Glutamatergic neuron (in vitro differentiated cells): ENCODE measurements at places on chromosomes 7 and 10.
A peak's percentile ranks its signal among the peaks of the same experiment; 100 is the strongest.

DNA sequence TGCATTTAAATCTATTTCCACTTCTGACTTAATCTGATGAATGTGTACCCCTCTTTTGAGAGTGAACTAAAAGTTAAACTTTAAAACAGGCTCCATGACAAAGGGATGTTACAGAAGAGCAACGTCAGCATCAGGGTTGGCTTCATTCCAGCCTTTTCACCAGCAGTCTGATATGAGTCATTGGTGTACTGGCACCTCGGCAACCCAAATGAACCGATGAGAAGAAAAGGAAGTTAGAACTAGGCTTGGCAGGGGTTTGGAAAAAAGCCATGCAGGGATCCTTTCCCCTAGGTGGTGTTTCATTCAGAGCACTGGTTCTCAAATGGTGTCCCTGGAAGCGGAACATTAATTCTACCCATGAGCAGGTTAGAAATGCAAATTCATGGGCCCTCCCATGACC, 53.6 kb downstream of the SEC61G start:
- DNase-seq = no peak

DNA sequence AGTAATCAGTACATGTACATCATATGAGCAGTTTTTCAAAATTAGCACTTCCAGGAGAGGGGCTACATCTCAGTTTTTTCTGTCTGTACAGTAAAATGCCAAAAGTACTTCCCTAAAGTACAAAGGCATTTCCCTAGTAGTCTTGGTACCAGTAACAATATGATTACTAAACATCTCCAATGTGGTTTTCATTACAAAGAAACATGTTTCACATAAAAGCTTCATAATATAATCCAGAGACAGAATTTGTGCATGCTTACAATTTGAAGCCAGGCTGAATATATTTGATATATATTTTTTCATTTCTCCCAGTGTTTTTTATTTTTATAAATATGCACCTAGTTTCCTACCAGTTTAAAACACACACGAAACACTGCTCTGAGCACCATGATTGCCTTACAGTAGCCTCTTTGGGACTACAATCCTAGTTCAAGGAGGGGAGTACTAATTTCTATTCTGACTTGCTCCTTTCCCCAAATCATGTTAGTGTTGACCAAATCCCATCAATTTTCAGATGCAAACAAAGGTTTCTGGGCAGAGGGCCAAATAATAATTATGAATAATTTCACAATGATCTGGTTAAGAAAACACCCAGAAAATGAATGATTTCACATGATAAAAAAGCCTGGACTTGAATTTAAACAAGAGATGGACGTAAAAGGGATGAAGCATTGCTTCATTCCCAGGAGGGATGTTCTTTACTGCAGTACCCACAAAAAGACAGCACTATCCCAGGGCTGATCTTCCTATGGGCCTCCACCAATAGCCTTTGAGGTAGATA, 201.3 kb downstream of the SLC25A13 start:
- DNase-seq = no peak

GRCh38 chr10:128448796-128449195, 322.6 kb upstream of the MKI67 start:
- DNase-seq = no peak

DNA sequence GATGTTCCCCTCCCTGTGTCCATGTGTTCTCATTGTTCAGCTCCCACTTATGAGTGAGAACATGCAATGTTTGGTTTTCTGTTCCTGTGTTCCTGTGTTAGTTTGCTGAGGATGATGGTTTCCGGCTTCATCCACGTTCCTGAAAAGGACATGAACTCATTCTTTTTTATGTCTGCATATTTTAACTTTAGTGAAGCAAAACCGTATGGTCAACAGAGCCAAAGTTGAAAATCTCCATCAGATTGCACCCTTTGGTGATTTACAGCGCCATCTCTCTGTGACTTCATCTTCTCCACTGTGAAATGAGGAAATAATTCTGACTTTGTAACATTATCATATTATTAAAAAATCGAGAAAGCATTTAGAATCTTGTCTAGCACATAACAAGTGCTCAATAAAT, 132.3 kb upstream of the PLXDC2 start:
- DNase-seq = no peak

DNA sequence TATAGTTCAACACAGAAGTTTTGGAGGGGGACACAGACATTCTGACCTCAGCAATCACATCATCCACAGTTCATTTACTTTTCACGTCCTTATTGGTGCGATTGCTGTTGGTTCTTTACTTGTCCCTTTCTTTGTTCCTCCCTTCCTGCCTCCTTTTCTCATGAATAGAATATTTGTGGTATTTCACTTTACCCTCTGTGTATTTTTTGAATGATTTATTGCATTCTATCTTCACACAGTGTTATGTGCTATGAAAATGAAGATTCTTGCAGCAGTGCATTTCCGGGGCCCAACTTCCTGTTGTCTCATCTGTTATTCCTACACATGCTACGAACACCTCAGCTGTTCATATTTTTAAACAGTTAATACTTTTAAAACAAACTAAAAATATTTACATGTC, 179.6 kb downstream of the ZMYND11 start:
- no peak for DNase-seq

- no peak for DNase-seq
Observed at GRCh38 chr10:3619241-3619640, 165.8 kb downstream of the KLF6 start.

- DNase-seq = no peak
Observed at GRCh38 chr10:58240531-58240930, 27.2 kb downstream of the IPMK start.

GRCh38 chr7:155206318-155207020, 91.2 kb upstream of the INSIG1 start:
- no peak for DNase-seq

- no peak for DNase-seq
Observed at GRCh38 chr7:38673795-38674194, 42.6 kb upstream of the AMPH start.

- peak; percentile 32 for DNase-seq
Observed at GRCh38 chr7:106542550-106543220, 118.3 kb downstream of the CCDC71L start.

GRCh38 chr7:136530831-136531230, 337.6 kb upstream of the CHRM2 start:
- no peak for DNase-seq

GRCh38 chr10:74824900-74825370, 1.5 kb upstream of the KAT6B start:
- DNase-seq = peak; percentile 57

GRCh38 chr7:137669706-137670105, 177.1 kb downstream of the DGKI start:
- DNase-seq = no peak

DNA sequence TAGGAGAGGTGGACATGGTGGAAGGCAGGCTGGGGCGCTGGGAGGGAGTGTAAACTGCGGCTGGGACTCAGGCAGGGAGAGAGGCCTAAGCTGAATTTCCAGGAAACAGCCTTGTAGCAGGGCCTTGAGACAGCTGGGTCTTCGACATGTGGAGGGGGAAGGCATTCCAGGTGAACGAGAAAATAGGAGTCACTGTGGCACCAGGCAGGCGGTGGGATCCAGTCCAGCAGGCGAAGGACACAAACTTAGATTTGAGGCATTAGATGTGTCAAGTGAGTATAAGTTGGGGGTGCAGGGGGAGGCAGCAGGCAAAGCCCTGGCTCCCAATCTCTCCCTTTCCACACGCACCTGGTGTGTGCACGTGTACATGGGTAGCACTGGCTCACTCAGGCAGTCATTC, 105.3 kb downstream of the PTPN20 start:
- DNase-seq = no peak

GRCh38 chr7:13848681-13849131, 140.8 kb downstream of the ETV1 start:
- DNase-seq = no peak

- no peak for DNase-seq
Observed at GRCh38 chr10:71622154-71622526, 97.4 kb downstream of the C10orf105 start.

- no peak for DNase-seq
Observed at GRCh38 chr7:17674166-17674942, 265.9 kb downstream of the SNX13 start.

DNA sequence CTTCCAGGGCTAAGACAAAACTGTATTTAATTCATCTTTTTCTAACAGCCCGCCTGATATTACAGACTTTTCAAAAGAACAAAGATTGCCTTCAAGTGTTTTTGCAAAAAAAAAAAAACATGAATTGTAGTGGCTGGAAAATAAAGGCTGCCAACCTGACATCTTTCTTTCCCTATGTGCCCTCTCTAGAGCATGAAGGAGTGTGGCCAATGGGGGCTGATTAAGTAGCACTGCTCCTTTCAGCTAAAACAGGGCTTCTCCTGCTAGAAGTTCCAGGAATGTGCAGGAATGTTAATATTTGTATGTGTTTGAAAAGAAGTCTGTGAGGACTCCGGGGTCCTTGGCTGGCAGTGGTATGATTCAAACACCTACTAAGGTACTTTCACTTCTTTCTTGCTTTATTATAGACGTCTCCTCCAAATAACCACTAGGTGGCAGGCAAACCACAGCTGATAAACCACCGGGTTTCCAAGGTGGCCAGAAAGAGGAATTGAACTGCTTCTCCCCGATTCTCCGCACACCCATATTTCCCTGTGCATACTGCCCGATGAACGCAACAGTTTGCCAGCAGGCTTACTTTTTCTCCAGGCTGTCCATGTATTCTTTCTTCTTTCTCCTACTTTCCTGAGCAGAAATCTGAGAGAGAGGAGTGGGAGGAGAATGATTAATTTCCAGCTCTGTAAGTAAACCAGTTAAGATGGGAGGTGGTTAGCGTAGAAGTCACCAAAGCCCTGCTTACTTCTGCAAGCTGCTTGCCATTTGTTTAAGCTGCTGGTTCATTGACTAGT, 56.8 kb upstream of the DGKI start:
- peak; percentile 40 for DNase-seq

DNA sequence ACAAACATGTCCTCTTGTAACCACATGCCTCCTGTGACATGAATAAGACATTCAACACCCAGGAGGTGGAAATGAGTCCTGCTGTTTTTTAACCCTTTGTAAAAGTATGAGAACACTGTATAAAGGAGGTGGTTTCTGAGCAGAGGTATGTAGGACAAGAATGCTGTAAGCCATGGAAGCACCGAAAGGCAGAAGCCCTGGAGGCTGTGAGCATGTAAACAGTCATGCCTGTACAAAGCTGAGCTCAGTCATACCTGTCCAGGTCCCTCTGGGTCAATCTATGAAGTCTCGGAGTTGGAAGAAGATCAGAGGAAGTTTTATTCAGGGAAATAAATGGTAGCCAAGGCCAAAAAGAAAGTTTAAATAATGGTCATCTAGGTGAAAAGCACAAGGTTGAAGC, 34.7 kb upstream of the XPNPEP1 start:
- DNase-seq = no peak

DNA sequence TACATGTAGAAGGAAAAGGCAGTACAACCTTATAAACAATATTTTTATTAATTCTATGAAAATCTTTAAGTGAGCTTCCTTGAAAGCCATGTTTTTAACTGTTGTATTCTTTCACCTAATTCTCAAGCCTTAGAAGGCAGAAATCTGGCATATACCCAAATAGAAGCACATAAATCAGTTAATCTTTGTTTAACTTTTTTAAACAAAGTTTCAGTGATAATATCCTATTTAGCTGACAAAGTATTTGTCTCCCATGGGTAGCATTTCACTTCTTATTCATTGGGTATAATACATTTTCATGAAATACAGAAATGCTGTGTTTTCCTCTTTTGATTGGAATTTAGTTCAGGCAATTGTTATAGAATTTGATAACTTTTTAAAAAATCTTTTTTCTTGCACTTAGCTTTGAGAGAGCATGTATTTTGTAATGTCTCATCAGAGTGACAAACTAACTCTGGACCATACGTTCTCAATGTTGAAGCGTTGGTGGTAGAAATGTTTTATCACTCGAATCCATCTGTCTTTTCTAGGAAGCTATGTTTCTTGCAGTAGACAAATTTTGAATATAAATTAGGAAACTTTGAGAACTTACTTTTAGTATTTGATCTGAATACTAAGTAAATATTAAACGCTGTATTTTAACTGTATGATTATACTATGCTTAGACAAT, 78.1 kb downstream of the CREM start:
- DNase-seq = no peak

GRCh38 chr7:24323961-24324480, 40.0 kb downstream of the NPY start:
- DNase-seq = no peak

DNA sequence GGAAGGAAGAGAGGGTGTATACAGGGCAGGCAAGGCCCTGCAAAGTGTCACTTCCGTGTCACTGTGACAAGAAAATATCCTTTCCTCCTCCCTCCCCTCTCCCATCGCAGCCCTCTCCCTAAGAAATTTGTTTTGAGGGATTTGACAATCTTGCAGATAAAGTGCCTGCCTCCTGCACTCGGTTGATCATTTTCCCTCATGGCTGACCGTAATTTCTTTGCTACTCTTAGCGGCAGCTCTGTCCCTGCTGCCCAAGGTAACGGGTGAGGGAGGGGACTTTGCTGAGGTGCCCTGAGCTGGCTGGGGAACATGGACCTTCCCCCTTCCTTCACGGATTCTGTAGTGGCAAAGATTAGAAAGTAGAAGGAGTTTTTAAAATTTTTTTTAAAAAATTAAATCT, 179.1 kb downstream of the TCF7L2 start:
- DNase-seq = no peak

DNA sequence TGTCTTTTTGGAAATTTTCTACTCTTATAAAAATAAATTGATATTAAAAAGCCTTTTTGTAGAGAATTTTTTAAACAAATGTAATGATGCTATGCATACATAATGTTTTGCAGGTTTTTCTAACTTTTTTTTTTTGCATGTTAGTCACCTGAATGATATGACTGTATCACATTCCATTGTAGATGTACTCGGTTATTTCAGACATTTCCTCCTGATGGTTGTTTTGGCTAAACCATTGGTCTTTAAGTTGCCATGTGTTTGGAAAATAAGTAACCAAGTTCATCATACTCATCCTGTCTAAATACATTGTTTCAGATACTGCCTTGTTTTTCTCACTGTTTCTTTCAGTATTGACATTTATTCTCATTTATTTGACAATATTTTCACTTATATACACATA, 25.8 kb downstream of the NHLRC2 start:
- DNase-seq = no peak

- DNase-seq = no peak
Observed at GRCh38 chr10:33347211-33347610, 12.7 kb upstream of the NRP1 start.

DNA sequence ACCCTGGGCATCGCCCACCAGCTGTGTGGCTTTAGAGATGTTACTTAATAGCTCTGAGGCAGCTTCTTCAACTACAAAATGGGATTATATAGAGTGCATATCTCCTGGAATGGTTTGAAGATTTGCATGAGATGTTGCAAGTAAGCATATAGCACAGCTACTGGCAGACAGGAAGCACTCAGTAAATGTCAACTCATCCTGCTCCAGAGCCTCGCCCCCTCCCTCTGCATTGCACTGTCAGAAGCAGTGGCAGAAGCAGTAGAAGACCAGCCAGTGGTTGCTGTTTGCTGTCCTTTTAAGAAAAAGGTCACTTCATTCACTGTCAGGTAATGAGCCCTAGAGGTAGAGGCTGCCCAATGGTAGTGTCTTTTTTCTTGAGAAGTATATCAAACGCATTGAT, 180.0 kb upstream of the GHITM start:
- DNase-seq = no peak

DNA sequence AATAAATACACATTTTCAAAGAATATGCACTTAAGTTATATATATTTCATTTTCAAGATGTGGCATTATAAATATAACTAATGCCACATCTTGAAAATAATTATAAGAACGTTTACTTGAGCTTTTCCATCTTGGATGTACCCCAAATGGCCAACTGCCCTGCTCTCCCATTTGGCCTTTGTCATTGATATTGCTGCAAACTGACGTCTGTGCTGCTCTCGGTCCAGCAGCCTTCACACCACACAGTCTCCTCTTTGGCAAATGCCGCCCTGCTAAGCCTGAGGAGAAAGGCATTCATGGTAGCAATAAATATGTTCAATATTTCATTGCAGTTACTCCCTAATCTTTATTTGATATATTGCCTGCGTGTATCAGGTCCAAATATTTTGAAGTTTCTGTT, 384.6 kb upstream of the ADARB2 start:
- DNase-seq = no peak
